Hypothalamus (tissue), 51 donors: ENCODE measurements at places on chromosomes 7 and 10.

DNA sequence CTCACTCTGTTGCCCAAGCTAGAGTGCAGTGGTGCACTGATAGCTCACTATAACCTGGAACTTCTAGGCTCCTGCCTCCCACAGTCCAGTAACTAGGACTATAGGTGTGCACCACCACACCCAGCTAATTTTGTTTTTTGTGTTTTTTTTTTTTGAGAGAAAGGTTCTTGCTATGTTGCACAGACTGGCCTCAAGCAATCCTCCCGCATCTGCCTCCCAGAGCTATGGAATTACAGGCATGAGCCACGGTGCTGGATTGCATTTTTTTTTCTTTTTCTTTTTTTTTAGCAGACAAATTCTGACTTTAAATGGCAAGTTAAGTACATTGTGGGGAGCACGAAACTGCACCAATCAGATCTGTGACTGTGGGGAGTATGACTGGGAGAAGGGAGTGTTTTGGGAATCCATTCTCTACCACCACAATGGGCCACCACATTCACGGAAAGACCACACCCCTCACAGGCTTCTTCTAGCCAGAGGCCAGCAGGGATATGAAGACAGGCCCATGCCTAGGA, 58.1 kb upstream of the MSMB start:
- no peak for DNase-seq

DNA sequence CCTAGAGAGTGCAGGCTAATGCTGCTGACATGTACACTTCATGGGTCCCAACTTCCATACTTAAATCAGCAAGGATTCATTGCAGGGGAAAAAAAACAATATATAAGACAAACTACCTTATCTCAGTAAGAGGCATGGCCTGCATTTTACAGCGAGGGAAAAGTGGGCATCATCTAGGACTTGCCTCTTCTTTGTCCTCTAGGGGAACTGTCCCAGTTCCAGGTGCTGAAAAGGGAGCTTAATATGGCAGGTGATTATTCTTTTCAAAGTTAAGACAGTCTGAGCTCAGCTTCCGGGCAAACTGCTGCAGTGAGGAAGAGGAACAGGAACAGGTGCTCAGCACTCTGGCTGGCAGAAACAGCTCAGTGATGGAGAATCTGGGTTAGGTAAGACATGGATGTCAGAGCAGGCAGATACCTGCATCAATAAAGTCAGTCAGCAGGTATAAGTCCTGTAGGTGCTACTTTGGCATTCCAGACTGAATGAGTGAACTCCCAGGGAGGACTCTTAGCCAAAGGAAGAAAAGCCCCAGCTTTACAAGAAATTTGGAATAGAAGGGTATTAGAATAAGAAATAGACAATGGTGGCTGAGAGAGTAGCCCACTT, 147.2 kb downstream of the TMEM178B start:
- DNase-seq: no peak

- no peak for DNase-seq
Observed at GRCh38 chr7:1800902-1801301, 130.8 kb downstream of the ELFN1 start.

GRCh38 chr10:110641256-110641655, 2.9 kb upstream of the RBM20 start:
- no peak for DNase-seq

DNA sequence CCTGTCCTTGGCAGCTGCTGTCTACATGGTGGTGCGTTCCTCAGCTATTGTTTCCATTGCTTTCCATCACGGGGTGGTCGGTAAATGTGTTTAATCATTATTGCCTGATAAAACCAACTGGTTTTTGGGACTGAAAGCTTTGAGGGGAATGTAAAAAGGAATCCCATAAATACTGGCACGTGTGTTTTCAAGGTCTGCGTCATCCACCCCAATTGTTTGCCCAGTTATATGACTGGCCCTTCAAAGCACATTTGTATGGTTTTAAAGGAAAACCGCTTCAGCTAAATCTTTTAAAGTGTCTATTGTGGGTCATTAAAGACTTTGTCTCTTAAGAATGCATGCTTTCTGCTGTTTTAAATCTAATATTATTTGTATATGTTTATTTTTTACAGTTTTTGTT, 65.0 kb downstream of the TRRAP start:
- DNase-seq: no peak

DNA sequence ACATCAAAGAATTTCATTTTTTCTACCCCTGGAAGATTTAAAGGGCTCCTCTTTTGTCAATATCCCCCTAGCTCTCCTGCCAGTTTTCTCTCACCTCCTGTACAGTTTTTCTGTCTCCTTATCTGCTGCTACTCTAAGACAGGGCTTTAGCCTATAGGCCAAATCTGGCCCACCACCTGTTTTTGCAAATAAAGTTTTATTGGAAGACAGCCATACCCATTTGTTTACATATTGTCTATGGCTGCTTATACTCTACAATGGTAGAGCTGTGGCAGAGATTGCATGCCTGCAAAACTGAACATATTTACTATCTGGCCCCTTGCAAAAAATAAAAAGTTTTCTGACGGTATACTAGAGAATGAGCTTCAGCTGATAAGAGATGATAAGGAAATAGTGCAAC, 37.4 kb upstream of the GARS1 start:
- no peak for DNase-seq

DNA sequence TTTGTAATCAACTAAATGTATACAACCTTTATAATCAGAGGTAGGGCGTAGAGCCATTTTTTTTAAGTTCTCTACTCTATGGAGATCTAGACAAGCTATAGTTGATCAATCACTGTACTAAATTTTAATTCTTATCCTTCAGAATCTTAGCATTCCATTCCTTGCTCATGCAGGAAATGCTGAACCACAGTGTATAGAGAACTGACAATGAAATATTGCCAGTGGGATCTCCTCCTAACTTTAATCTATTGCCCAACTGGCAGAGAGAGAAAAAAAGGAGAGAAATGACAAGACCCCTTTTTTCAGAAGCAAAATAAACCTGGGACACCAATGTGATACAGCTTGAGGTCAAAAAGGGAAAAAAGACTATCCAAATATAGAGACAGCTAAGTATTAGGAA, 26.4 kb upstream of the PPP3CB start:
- DNase-seq: no peak

- no peak for DNase-seq
Observed at GRCh38 chr7:18419456-18419855, 76.1 kb upstream of the HDAC9 start.

DNA sequence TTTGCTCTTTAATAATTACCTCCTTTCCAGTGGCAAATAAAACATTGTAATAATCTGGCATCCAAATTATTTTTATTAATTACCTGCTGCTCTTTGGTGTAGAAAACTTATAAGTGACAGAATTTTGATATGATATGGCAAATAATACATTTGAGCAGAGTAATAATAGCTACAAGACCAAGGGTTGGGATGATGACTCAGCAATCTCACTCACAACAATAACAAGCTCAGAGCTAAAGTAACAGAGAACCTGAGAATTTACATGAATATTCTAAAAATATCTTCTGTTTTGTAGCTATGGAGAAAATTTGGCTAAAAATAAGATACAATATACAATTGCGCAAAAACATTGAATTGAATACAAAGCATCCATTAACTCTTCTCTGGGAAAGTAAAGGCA, 480.8 kb upstream of the COBL start:
- no peak for DNase-seq

- DNase-seq: no peak
Observed at GRCh38 chr7:98178762-98179490, 32.3 kb upstream of the BHLHA15 start.

DNA sequence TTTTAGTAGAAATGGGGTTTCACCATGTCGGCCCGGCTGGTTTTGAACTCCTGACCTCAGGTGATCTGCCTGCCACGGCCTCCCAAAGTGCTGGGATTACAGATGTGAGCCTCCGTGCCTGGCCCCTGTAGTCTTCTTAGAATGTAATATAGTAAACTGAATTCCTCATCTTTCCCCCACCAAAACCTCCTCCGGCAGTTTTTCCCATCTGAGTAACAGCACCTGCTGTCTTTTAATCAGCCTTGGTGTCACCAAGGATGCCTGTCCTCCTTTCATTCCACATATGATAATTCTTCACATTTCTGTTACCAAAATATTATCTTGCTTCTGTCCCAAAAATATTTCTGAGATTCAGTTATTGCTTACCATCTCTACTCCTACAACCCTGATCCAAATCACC, 80.2 kb downstream of the ZEB1 start:
- DNase-seq: no peak

DNA sequence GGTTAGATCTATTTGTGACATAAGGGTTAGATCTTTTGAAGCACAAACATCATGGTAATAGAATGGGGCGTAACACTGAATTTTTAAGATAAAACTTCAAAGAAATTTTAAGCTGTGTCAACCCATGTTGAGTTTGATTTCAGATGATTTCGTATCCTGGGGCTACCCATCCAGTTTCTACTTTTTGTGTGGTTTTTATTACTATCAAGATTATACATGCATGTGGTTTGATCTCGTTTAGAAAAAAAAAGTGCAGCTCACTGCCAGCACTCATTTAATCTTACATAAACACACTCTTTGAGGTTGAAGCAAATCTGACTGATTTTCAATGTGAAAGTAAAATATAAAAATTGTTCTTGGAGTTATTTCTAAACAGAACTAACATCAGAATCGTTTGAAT, 140.8 kb upstream of the GRB10 start:
- DNase-seq: no peak

DNA sequence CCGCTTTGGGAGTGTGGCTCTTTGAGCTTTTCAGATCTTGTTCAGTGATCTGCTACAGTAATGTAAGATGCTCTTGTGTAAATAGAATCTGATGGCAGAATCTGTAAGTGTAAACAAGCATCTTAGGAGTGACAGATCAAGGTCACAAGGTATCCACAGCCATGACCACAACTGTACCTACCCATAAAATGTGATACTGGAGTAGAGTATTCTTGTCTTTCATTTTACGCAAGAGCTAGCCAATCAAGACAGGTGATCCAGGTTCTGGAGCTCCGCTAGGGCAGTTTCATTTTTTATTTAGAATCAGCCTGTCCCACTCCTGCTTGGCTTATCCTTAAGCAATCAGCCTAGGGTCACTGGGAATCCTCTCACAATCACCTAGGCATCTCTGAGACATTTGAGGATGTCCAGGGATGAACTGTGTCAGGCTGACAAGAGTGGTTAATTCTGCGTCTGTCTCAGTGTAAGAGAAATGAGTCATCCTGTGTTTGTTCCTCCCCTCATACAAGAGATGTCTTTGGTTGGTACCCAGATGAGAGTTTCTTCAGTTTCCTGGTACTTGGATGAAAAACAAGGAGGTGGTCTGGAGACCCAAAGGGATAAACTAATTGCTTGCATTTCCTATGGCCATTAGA, 13.6 kb downstream of the ZNF138 start:
- no peak for DNase-seq

DNA sequence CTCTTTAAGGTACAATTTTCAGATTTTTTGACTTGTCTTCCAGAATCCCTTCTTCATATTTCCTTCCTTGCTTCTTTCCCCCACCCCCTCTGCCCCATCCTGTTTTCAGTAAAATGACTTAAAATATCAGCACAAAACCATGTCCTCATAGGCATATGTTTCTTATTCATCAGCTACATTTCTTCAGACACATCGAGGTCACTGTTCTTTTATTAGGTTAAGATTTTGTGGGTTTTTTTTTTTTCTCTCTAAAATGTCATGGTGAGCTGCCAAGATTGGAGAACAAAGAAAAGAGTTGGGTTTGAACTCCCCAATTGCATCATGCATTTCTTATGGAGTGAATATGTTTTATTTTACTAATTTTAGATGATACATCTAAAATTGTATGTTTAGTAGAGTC, 35.8 kb downstream of the LAMB4 start:
- no peak for DNase-seq

- DNase-seq: no peak
Observed at GRCh38 chr10:5976512-5977470, 552 bp downstream of the IL15RA start.

- no peak for DNase-seq
Observed at GRCh38 chr7:57868771-57869483, 418.9 kb downstream of the ZNF716 start.

- DNase-seq: no peak
Observed at GRCh38 chr10:93378997-93379730, 103.0 kb downstream of the MYOF start.

DNA sequence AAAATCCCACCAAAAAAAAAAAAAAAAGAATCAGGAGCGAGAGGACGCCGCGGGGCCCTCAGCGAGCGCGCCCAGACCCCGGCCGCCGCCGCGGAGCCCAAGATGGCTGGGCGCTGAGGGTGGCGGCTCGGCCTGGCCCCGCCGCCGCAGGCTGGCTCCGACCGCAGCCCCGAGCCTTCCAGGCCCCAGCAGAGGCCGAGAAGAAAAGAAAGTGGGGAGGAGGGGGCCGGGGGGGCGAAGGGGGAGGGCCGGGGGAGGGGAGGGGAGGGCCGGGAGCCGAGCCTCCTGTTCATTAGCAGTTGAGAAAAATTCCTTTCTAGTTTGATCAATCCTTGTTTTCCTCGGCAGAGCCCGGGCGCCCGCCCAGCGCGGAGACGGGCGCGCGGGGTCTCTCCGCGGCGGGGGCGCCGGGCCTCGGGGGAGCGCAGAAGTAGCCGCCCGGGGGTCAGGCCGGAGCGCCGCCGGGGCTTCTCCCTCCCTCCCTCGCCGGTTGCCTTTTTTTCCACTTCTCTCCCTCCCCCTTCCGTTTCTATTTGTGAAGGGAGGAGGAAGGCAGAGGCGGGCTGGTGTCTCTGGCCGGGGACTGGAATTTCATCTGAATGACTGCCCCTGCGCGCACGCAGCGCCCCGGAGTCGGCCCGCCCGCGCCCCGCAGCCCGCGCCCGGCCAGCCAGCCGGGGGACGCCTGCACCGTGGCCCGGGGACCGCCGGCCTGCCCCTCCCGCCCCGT, 778 bp upstream of the TRIM8 start:
- peak; percentile 76 for DNase-seq

GRCh38 chr10:121064491-121064890, 213.3 kb downstream of the WDR11 start:
- DNase-seq: no peak

DNA sequence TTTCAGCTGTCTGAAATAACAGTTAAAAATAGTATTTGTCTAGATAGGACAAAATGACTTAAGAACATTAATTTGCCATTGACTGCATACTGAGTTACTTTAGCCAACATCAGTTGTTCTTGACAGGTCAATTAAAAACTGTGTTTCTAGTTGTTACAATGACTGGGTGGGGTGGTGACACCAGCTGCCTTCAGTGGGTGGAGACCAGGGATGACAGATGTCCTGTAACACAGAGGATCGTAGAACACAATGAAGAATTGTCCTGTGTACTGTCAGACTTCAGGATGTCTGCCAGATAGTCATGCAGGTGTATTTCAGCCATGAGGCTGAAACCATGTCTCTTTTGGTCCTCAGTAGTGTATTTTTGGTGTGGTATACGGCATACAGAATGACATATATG, 24.4 kb downstream of the TRUB1 start:
- DNase-seq: no peak

GRCh38 chr7:1343551-1343950, 110.9 kb downstream of the UNCX start:
- DNase-seq: no peak

GRCh38 chr7:75878769-75879611, at the start of gene RHBDD2:
Gene RHBDD2 (plus strand): TSS chr7:75879034. CDS start chr7:75879083, 49 bp downstream.
- DNase-seq: peak; percentile 93
